ENCODE measurements at places on chromosomes 5 and 9.

DNA sequence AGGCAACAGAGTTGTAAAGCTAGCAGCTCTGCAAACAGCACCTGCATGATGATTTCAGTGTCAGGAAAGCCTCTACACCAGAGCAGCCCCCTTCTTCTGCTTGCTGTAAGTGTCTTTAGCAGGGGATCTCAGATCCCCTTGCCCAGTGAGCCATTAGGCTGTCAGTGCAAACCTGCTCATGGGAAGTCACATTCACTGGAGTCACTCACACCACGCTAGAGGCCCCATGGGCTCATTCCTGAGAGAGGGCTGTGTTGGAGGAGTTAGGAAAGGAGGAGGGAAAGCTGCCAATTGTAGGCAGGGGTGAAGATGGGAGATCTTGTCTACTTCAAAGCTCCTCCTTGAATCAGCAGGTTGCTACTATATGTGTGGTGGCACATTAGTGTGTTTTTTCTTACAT is 275.2 kb downstream of the SMARCA2 start:
- no peak for DNase-seq

GRCh38 chr9:122806661-122807060 is 6.7 kb downstream of the OR1K1 start:
- DNase-seq: no peak

DNA sequence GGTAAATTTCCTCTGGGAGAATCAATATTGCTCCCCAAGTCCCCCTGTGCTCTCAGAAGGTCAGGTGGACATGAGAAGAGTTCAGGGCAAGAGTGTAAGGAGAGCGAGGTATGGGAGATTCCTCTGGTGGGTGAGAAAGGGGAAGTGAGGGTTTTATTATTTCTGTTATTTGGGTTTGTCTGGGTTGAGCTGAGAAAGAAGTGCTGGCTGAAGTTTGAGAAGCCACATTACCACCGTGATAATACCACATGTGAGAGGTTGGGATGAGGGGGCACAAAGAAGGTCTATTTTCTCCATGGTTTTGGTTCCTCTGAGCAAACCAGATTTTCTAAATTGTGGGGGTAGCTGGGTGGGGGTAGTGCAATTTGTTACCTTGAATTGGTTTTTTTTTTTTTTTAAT is 350.4 kb downstream of the OSTF1 start:
- DNase-seq: no peak

GRCh38 chr9:131671133-131671520 is 68.7 kb downstream of the RAPGEF1 start:
- DNase-seq: no peak

- no peak for DNase-seq
These were observed 1.5 kb downstream of the MPDZ start for GRCh38 chr9:13278023-13278367.

DNA sequence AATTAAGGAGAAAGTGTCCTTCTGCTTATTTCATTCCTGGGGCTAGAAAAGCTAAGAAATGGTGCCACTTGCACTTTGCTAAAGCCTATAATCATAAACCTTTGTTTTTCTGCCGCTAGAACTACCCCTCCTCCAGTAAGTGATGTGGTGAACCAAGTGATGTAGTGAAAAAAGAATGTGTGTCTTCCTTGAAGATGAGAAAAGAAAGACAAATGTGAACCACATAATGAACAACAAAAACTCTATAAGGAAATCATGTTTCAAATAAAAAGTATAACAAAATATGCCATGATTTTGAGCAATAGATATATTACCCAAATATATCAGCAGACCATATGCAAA is 179.0 kb upstream of the SGCD start:
- no peak for DNase-seq
